ENCODE measurements at places on chromosomes 12 and 14.

DNA sequence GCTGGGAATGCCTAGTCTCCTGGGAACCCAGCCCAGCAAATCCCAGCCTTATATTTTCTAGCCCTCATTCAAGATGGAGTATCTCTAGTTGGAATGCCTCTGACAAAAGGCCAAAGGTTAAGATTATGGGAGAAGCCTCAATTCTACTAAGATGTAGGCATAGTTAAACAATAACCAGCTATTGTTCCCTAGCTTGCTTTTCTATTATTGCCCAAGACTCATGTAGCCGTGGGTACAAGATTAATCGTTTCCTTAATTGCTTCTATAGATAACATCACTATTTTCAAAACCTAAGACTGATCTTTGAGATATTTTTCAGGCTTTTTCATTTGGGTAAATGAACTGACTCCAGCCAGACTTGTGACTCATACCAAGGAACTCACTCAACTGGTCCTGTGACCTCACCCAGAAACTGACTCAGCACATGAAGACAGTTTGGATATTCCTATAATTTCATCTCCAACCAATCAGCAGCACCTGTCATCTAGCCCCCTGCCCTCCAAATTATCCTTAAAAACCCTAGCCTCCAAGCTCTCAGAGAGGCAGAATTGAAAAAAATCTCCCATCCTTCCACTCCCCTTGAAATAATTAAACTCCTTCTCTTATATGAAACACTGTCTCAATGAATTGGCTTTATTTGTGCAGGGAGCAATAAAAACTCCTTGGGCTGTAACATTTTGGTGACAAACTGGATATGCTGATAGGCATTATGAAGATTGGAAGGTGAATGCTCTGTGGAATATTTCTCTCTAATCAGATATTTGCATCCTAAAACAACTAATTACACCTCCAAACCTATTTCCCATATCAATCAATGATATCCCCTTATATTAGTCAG is 589.0 kb downstream of the C12orf50 start:
- no peak for DNase-seq

DNA sequence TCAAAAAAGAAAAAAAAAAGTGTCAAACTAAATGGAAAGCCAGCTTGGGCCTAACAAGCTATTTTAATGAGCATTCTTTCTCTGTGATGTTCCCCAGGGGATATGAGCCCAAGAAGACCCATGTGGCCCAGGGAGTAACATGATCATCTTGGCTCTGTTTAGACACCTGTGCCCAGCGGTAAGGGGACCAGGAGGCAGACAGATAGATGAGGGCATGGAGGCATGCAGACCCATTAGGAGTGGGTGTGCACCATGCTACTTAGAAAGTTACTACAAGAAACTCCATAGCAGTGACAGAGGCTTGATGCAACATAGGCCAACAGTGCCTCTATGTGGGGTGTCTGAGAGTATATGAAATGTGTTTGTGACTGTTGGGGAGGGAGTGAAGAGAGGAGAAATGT is 3.1 kb upstream of the CREBL2 start:
- DNase-seq: no peak

DNA sequence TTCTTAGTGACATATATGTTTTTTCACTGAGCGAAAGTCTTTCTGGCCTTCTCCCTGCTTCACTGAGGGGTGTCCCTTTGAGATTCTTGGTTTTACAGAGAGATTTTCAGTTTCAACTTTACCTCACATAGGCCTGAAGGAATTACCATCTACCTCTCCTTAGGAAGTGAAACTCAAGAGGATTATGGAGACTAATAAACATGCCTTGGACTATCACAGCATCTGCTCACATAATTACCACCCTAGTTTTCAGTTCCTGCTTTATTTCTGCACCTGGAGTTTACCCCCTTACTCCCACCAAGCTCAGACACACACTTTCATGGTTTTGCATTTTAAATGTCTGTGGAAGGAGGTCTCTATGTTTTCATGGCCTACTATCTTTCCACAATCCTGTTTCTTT is 118.3 kb upstream of the SCAF11 start:
- no peak for DNase-seq

GRCh38 chr14:43522191-43522590 is 984.9 kb downstream of the FSCB start:
- no peak for DNase-seq

DNA sequence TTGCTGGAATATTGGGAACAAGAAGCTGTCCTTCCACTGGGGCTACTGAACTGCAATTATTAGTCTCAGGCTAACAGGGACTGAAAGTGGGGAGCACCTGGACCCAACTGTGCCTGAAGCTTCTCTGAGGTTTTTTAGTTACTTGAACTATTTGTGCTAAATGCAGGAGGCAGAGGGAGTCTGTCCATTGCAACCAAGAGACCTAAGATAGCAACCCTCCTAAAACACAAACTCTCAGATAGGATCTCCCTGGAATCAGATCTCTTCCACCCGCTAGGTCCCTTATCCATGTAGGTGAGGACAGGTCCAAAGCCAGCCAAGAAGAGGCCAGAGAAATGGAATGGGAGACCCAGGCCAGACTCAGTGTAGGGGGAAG is 58.1 kb downstream of the NCOR2 start:
- no peak for DNase-seq

DNA sequence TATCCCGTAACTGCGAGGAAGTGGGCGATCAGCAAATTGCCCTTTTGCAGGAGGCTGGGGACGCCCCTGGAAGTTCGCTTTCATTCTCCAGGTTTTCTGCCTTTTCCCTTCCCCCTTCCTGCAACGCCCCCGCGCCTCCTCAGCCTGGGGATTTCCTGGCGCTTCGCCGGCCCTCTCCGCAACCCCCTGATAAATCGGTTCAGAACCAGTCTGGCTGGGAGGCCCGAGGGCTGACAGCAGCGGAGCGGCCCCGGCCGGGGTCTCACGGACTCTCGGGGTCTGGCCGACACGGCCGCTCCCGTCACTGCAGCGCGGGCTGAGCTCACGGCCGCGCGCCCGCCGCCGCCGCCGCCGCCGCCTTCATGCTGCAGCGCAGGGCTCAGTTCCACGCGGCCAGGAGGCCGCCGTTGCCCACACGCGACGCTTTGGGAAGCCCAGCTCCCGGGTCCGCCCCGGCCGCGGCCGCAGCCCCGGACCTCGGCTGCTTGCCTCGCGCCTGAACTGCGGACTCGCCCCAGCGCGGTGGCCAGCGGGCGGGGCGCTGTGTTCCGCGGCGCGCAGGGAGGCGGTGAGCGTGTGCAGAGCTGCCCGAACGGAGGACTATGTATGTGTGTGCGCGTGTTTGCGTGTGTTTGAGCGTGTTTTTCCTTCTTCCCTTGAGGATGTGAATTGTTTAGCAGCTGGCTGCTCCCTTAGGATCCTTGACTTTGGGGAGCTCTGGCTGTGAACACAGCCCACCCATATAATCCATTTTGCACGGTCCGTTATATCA is at the start of gene LRFN5:
Gene LRFN5 (plus strand): TSS at position 345 of the 772 bp plus-strand sequence.
- DNase-seq: peak; percentile 88

DNA sequence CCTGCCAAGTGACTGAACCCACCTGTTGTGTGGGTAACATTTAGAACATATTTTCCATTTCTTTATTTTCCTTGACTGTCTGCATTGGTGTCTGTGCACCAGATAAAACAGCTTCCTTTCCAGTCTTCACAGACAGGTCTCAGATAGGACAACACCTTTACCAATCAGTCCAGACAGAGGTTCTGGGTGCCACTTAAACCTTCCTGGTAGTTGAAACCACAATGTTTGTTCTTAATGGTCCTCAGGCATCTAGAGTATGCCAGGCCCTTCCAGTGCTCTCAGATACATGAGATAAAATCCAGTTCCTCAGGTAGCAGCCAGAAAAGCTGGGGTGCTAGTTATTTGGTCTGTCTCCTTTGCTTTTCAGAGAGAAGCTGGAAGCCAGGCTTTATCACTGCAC is 7.0 kb upstream of the CLEC2D start:
- no peak for DNase-seq

GRCh38 chr14:76328457-76329137 is 47.3 kb upstream of the ESRRB start:
- DNase-seq: no peak

DNA sequence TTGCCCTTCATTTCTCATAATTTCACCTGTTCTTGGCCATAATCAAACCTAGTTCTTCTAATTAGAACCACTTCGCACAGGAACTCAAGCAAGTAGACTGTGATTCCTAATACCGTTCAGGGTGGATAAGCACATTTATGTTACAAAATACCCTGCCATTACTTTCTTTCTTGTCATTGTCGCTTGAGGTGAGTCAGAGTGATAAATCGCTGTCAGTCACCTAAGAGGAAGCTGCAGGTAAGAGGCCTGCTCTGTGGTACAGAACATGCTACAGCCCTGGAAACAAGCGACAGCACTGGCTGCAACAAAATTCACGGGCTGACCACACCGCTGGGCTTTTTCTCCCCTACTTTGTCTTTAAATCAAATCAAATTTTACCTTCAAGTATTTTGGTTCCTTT is 218.2 kb downstream of the ANO6 start:
- no peak for DNase-seq

GRCh38 chr14:92040431-92041051 is 682 bp upstream of the TRIP11 start:
- no peak for DNase-seq

- no peak for DNase-seq
Observed at GRCh38 chr12:14923944-14924343, 14.4 kb downstream of the ERP27 start.

GRCh38 chr12:121110211-121110940 is 22.3 kb upstream of the P2RX7 start:
- DNase-seq: no peak

DNA sequence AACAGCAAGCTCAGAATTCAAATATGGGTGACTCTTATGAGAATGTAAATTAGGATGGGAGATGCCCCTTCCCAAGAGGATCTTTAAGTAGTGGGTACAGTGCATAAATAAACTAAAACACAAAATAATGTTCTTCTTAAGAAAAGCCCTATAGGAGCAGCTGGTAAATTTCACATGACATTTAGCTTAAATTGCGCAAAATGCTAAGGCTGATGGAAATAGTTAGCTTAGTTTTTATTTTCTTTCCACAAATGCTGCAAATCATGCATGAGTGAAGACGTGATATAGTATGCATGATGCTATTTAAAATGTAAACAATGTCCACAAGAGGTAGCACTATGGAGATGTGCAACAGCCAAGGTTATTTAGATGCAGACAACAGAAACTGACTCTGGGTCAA is 328.1 kb downstream of the ATP23 start:
- DNase-seq: no peak

- peak; percentile 60 for DNase-seq
Observed at GRCh38 chr14:103735022-103735421, 19.4 kb downstream of the ZFYVE21 start.

GRCh38 chr12:7128681-7129286 is at the start of gene RBP5:
Gene RBP5, minus strand, starts transcription at chr12:7128889. Its CDS starts 114 bp downstream, at chr12:7128775.
- DNase-seq: no peak

- DNase-seq: no peak
Observed at GRCh38 chr12:71871116-71871515, 31.6 kb downstream of the TBC1D15 start.

DNA sequence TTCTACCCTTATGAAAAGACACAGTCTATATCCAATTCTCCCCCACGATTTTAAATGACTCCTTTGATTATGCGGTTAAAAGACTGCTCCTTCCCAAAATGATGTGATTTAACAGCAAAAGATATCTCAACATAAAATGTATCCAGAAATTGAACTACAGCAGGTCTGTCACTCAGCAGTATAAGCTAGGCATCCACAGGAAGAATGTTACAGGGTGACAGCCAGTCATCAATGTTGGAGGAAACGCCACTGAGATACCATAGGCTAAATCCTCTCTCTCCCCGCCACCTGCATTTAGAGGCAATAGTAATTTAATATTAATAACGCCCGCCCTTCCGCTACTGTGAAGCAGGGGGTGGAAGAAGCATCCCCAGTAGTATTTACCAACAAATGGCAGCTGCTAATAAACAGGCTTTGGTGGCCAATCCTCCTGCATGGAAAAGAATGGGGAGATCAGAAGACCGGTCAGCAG is 613 bp downstream of the RECQL start:
- DNase-seq: no peak

GRCh38 chr12:43252585-43252984 is 299.4 kb downstream of the ADAMTS20 start:
- DNase-seq: no peak

DNA sequence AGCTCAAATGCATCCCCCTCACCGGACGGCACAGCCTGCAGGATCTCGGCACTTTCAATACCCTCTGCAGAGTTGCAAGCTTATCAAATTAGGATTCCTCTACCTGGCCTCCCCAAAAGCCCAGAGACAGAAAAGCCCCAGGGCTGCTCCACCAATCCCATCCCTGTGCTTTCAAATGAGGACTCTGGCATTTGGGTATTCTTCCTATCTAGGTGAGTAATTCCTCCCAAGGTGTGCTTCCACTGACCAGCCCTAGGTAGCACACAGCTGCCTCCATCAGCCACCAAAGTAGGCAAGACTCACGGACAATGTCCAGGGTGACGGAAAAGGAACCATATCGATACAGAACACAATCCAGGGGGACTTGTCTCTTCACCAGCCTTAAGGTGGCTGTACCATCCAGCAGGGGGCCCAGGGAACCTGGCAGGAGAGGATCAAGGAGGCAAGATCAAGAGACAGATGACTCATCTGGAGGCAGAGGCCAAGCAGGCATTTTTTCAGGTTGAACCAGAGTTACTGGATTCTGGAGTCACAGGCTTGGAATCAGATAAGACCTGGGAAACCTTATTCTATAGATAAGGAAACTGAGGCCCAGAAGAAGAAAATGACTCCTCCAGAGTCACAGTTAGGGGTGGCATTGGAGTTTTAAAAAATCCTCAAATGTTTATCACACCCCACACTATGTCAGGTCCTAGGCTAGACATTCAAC is 9.9 kb downstream of the PMEL start:
- no peak for DNase-seq

GRCh38 chr14:29821661-29822429 is 105.8 kb downstream of the PRKD1 start:
- DNase-seq: no peak

DNA sequence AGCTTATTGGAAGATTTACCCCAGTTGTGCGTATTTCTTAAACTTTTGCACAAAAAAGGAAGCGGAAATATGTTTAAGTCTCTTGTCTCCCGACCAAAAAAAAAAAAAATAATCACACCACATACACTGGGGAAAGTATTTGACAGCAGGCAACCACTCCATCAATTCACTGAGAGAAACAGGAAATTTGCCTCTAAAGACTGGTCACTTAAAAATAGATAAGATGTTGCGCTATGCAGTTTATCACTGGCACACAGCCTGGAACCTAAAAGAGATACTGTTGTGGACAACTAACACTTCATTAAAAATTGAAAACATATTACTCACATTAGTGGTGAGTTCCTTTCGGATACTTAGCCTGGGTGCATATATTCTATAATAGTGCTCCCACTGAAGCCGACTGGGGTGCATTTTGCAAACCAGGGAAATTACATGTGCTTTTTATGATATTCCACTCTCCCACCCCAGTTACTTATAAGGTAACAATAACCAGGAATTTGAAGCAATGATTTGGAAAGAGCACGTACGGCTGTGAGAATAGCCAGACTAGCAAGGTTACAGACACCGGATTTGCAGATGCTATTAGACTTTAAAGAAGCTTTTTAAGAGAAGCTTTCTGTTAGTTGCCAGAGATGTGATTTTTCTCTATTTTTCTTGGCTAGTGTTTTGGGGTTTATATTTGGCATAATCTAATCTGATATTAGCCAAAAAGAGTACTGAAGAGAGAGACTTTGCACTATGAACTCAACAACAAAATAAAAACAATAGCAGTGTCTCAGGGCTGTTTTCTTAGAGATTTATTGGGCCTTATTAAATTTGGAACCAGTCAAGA is 311.5 kb downstream of the NOVA1 start:
- DNase-seq: no peak

- no peak for DNase-seq
Observed at GRCh38 chr14:45916340-45916953, 663.4 kb upstream of the MIS18BP1 start.

- DNase-seq: no peak
Observed at GRCh38 chr14:74988131-74988530, 14.6 kb upstream of the EIF2B2 start.

GRCh38 chr12:121297435-121297991 is 1.0 kb upstream of the CAMKK2 start:
- DNase-seq: no peak
